Aorta (tissue), 5 donors: ENCODE measurements at places on chromosomes 13 and 19.

- no peaks in the 10 kb centered on the region for H3K27me3 ChIP-seq
- H3K27ac ChIP-seq = no peak overlapping the region
- no peak for DNase-seq
- H3K4me1 ChIP-seq = no peaks in the 10 kb centered on the region
- no peaks in the 10 kb centered on the region for H3K36me3 ChIP-seq
These were observed 114.6 kb downstream of the FLT1 start for GRCh38 chr13:28380319-28380718.

GRCh38 chr13:33245505-33246158 lies 39.9 kb downstream of the STARD13 start:
- DNase-seq = no peak
- no peaks in the 10 kb centered on the region for H3K27me3 ChIP-seq
- H3K36me3 ChIP-seq = no peaks in the 10 kb centered on the region
- H3K4me3 ChIP-seq = no peak overlapping the region

- no peak overlapping the region for H3K27ac ChIP-seq
- DNase-seq = no peak
- H3K36me3 ChIP-seq = no peaks in the 10 kb centered on the region
These were observed 836 bp upstream of the BST2 start for GRCh38 chr19:17406046-17406886.

- DNase-seq = no peak
- H3K27me3 ChIP-seq = no peaks in the 10 kb centered on the region
- H3K27ac ChIP-seq = no peak overlapping the region
- H3K4me1 ChIP-seq = no peaks in the 10 kb centered on the region
- H3K36me3 ChIP-seq = no peaks in the 10 kb centered on the region
- H3K4me3 ChIP-seq = no peak overlapping the region
These were observed 14.6 kb upstream of the NCCRP1 start for GRCh38 chr19:39182174-39182505.

- no peaks in the 10 kb centered on the region for H3K4me1 ChIP-seq
- no peak for DNase-seq
- no peaks in the 10 kb centered on the region for H3K36me3 ChIP-seq
- no peaks in the 10 kb centered on the region for H3K27me3 ChIP-seq
- H3K4me3 ChIP-seq = no peak overlapping the region
These were observed 19.9 kb downstream of the NWD1 start for GRCh38 chr19:16739546-16739945.

DNA sequence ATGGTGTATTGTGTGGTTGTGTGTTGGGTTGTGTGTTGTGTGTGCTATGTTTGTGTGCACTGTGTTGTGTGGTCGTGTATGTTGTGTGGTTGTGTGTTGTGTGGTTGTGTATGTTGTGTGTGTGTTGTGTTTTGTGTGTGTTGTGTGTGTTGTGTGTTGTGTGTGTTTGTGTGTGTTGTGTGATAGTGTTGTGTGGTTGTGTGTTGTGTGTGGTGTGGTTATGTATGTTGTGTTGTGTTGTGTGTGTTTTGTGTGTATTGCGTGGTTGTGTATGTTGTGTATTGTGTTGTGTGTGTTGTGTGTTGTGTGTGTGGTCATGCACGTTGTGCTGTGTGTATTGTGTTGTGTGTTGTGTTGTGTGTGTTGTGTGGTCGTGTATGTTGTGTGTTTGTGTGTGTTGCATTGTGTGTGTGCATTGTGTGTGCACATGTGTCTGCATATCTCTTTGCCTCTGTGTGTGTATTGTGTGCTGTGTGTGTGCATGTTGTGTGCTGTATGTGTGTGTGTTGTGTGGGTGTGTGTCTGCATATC lies 2.9 kb downstream of the C3 start:
- no peak for DNase-seq
- H3K4me1 ChIP-seq = no peaks in the 10 kb centered on the region
- H3K27ac ChIP-seq = no peak overlapping the region
- H3K27me3 ChIP-seq = no peaks in the 10 kb centered on the region
- H3K36me3 ChIP-seq = no peaks in the 10 kb centered on the region

DNA sequence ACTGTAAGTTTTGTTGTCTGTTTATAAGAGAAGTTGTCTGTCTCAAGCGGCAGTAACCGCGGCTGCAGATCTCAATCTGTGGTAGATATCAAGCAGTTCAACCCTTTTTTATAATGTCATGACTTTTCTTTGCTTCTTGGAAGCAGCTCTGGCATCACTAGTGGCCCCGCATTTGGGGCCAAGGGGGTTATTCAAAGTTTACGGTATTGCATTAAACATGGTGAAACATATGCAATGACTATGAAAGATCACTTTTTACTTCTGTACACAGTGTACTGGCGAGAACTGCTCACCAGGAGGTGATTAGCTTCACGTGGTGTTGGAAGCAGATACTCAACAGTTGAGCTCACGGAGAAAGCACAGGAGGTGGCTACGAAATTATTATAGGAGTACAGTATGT lies 4.6 kb upstream of the FFAR3 start:
- H3K27ac ChIP-seq = no peak overlapping the region
- no peaks in the 10 kb centered on the region for H3K4me1 ChIP-seq
- DNase-seq = no peak
- no peak overlapping the region for H3K4me3 ChIP-seq
- no peaks in the 10 kb centered on the region for H3K27me3 ChIP-seq
- H3K36me3 ChIP-seq = no peaks in the 10 kb centered on the region

DNA sequence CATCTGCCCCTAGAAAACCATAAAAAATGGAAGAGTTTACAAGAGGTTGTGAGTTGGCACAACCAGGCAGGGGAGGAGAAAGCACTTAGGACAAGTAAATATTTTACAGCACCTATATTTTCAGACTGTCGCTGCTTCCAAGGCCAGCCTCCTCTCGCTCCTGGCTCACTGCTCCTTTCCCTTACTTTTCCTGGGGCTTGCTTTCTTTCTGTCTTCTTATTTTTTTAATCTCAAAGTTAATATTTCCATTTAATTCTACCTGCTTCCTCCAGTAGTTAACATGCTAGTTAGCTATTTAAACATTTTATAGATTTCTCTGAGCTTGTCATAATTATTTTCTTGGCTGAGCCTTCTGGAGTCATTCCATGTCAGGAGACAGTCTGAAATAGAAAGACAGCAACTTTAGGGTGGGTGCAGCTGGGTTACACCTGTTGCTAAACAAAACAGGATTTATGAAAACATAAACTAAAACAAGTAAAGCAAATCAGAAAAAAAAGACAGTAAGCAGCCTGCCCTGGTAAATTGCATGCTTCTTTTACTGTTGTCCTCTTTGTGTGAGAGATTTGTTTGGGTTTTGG lies 330.1 kb downstream of the DLEU7 start:
- H3K4me1 ChIP-seq = peaks cover 2% of the 10 kb centered on the region
- H3K36me3 ChIP-seq = no peaks in the 10 kb centered on the region
- H3K27ac ChIP-seq = peak overlapping the region; percentile 57
- no peak overlapping the region for H3K4me3 ChIP-seq

DNA sequence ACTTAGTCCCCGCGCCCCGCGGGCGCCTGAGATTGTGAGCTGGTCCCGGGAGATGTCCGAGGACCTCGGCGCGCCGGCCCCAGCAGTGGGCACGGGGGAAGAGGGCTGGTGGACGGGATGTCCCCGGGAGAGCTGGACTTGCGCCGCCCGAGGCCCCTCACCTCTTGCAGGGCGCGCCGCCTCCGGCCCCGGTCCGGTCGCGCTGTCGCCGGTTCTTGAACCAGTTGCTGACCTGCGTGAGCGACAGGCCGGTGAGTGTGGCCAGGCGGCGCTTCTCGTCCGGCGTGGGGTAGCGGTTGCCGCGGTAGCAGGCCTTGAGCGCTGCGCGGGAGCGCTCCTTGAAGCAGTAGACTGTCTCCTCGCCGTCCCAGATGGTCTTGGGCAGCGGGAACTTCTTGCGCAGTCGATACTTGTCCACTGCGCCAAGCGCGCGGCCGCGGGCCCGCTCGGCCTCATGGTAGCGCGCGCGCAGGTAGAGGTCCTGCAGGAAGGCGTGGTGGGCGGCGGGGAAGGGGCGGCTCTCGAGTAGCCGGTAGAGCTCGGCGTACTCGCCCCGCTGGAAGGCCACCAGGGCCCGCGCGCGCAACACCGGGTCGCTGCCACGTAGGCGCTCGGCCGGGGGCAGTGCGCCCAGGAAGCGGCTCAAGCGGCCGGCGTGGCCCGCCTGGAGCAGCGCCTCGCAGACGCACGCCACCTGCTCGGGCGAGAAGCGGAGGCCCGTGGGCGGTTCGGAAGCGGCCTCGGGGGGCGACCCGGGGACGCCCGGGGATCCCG lies 984 bp downstream of the SIX5 start:
- H3K4me1 ChIP-seq = no peaks in the 10 kb centered on the region
- H3K36me3 ChIP-seq = no peaks in the 10 kb centered on the region
- peak overlapping the region; percentile 50 for H3K27ac ChIP-seq

- H3K4me1 ChIP-seq = no peaks in the 10 kb centered on the region
- peak overlapping the region; percentile 62 for H3K4me3 ChIP-seq
- no peaks in the 10 kb centered on the region for H3K36me3 ChIP-seq
- DNase-seq = no peak
These were observed 574 bp downstream of the SH3GL1 start for GRCh38 chr19:4399812-4400134.

GRCh38 chr13:100790405-100790804 lies 115.8 kb upstream of the TMTC4 start:
- no peaks in the 10 kb centered on the region for H3K36me3 ChIP-seq
- peaks cover 2% of the 10 kb centered on the region for H3K27me3 ChIP-seq
- DNase-seq = no peak
- H3K4me3 ChIP-seq = no peak overlapping the region

GRCh38 chr13:106835477-106835876 lies 267.5 kb upstream of the ARGLU1 start:
- DNase-seq = no peak
- H3K36me3 ChIP-seq = no peaks in the 10 kb centered on the region
- no peaks in the 10 kb centered on the region for H3K4me1 ChIP-seq
- no peak overlapping the region for H3K27ac ChIP-seq
- H3K27me3 ChIP-seq = no peaks in the 10 kb centered on the region
